ENCODE measurements at places on chromosomes 13 and 19.

DNA sequence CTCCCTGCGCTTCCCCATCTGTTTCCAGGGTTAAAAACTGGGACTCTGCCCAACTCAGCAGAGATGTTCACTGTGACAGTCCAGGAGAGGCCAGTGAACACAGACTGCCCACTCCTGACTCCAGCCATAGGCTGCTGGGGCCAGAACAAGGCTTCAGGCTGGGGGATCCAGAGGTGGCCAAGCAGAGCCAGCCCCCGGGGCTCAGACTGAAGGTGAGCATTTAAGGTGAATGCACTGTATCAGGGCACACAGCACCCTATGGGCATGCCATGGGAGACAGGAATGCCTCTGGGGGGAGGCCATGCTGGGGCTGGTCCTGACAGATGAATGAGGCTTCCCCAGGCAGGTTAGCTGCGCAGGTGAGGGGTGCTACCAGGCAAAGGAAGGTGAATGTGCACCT, 96.4 kb downstream of the TUBA3C start:
- DNase-seq = no peak

- DNase-seq = no peak
These were observed 299.1 kb upstream of the TSHZ3 start for GRCh38 chr19:31648347-31648746.

DNA sequence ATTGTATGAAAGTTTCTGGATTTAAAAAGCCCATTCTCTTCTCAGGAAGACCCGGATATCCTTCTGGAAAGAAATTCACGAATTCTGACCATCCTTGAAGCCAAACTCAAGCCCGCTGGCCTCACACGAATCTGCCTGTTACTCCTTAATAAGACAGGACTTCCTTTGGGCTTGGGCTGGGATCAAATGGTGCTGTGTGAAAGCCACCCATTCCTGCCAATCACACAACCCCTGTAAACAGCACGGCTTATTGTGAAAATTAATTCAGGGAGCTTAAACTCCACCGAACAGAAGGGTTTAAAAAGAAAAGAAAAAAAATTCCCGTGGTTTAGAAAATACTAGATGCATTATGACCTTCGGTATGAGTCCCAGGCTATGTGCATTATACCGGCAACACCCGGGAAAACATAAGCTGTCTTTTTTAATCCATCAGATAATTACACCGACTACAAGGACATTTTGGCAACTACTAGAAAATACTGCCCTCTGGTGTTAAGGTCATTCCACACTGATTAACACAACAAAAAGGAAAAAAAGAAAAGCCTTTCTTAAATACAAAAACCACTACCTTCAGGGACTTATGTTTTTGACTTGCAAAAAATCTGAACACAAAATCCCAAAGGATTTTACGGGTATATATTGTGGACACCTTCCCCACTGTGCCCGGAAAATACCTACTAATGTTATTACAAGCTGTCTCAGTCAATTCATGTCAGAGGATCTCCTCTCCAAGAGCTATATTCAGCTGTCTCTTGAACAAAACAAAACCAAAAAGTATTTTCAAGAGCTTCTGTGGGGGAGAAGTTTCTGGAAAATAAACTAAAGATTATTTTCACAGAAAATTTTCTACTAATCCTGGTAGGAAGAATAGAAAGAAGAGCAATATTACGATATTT, 76.0 kb upstream of the LSM14A start:
- no peak for DNase-seq

GRCh38 chr13:56349866-56350265, 790.9 kb upstream of the PRR20A start:
- DNase-seq = no peak

DNA sequence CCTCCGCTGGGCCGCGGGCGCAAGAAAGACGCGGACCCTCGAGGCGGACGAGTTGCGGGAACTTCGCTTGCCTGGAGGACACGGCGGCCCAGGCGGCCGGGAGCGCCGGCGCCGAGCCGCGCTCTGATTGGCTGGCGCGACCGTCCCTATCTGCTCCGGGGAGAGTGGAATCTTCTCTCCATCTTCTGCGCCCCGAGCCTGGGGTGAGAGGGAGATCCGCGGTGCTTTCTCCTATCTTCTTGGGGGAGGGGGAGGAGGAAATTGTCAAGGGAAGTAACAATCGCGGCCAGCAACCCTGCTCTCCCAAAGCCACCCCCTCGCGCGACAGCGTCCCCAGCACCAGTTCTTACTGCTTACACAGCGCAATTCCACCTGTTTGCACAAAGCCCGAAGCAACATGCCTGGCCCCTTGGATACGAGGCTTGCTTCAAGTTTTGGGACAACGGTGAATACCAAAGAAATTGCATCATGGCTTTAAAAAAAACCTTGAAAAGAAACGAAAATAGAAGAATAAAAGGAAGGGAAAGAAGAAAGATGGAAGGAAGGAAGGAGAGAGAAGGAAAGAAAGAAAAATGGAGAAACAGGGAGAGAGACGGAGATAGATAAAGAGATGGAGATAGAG, 4.8 kb downstream of the SOX21 start:
- DNase-seq = peak; percentile 47

- DNase-seq = no peak
These were observed 21.7 kb downstream of the UBE2L5 start for GRCh38 chr13:30443957-30444404.
